ENCODE measurements at places on chromosomes 6 and 20. TPM values are rescaled to one million over a fixed set of nuclear protein-coding genes. Genes with fewer than 3 reads are reported as not detected.

Gene ERVFRD-1
- not detected for total RNA-seq

Gene QKI
- 133 TPM for total RNA-seq

Gene UBE2C
- total RNA-seq, result 83.0 TPM

Gene TRIM31
- not detected for total RNA-seq

Gene MYT1
- total RNA-seq, result 0.20 TPM

Gene RHAG
- total RNA-seq, result not detected

Gene KIF25
- not detected for total RNA-seq

Gene ZNF512B
- 5.9 TPM for total RNA-seq

Gene PMEPA1
- 0.58 TPM for total RNA-seq

Gene TEAD3
- total RNA-seq, result 19.4 TPM

Gene SNX21
- total RNA-seq, result 45.6 TPM

Gene SCRT2
- total RNA-seq, result not detected

Gene ELOVL2
- total RNA-seq, result 4.6 TPM

Gene EYA2
- not detected for total RNA-seq

Gene RNGTT
- total RNA-seq, result 34.8 TPM

Gene PAK5
- not detected for total RNA-seq

Gene HCK
- 0.41 TPM for total RNA-seq

Gene CCN6
- total RNA-seq, result not detected

Gene NKAIN4
- 6.8 TPM for total RNA-seq

Gene DHX35
- total RNA-seq, result 19.8 TPM

Gene TMEM242
- 5.5 TPM for total RNA-seq

Gene MCHR2
- total RNA-seq, result not detected

Data from G401 (cell line).